ENCODE measurements at places on chromosomes 2 and 18.
A peak's percentile ranks its signal among the peaks of the same experiment; 100 is the strongest.

DNA sequence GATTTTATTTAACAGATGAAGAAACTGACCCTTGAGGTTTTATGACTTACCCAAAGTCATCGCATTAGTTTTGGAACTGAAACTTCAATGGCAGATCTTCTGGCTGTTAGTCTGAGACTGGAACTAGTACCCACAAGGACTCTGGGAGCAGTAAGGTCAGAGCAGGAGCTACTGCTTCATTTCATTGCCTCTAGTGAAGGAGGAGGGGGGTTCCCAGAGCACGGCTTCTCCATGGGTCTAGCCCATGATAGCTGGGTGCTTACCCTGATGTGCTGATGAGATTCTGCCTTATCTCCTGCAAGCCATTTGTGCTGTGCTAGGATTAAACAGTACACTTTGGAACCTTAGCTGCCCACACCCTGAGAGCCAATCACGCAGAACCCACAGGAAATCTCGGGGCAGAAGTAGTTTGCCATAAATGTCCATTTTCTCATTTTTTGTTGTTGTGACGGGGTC is 5.4 kb upstream of the RNASEH1 start:
- no peak for DNase-seq

DNA sequence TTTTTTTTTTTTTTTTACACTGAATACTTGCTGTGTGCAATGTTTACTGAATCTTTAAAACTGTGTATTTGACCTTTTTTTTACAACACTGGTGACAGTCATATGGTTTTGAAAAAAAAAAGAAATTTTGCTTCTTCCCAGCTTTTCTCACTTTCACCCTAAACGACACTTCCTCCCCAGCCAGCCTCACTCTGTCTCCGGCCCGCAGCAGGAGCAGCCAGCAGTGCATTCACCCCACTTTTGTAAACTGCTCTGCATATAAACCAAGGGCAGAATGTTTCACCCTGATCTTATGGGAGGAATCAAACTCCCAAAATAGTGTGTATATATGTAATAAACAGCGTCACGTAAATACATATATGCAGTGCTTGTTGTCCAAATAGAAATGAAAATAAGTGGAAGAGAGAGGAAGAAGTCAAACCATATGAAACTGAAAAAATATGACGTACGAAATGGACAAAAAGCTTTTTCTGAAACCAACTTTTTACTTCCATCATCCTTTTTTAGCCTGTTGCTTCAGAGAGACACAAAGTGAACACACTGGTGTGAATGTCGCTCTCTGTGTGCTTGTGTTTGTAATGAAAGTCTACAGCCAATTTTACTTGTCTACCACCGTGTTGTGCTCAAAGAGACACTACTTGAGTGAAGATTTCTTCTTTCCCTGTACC is 54.2 kb downstream of the ZCCHC2 start:
- DNase-seq, result no peak

DNA sequence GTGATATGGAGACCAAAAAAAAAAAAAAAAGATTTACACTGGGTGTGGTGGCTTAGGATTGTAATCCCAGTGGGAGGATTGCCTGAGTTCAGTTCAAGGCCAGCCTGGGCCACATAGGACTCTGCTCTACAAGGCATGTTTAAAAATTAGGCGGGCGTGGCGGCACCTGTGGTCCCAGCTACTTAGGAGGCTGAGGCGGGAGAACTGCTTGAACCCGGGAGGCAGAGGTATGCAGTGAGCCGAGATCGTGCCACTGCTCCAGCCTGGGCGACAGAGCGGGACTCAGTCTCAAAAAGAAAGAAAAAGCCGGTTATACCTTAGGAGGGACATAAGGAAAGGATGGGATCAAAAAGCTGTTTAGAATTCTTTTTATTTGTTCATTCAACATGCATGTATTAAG is 707 bp upstream of the SPDYA start:
- DNase-seq, result no peak

- no peak for DNase-seq
These were observed 3.1 kb upstream of the ADGRF3 start for GRCh38 chr2:26349690-26350089.

DNA sequence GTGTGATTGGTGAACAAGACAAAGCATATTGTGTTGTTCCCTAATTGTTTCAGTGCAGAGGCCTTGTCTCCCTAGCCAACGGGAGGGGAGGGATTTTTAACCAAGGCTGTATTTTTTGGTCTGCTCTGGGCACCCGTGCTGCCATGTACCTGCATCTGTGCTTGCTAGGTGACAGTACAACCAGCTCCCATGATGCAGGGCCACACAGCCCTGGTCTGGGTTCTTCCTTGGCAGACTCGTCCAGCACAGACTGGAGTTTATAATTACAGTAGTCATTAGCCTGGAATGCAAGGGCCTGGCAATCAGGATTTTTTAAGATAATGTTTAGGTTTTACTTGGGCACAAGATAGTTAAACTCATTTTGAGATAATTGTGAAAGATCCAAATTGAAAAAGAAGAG is 36.4 kb downstream of the TCF7L1 start:
- no peak for DNase-seq

DNA sequence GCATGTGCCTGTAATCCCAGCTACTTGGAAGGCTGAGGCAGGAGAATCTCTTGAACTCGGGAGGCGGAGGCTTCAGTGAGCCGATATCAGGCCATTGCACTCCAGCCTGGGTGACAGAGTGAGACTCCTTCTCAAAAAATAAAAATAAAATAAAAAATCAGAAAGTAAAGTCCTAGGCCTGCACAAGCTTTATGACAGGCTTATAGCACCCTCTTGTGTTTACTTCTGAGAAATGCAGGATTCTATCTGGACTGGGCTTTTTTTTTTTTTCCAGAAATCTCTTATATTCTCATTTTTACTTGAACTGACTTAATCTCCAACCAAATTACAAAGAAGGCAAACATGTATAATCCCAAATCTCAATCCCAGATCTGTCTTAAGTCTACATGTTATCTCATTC is 26.1 kb upstream of the REG3G start:
- peak; percentile 6 for DNase-seq

DNA sequence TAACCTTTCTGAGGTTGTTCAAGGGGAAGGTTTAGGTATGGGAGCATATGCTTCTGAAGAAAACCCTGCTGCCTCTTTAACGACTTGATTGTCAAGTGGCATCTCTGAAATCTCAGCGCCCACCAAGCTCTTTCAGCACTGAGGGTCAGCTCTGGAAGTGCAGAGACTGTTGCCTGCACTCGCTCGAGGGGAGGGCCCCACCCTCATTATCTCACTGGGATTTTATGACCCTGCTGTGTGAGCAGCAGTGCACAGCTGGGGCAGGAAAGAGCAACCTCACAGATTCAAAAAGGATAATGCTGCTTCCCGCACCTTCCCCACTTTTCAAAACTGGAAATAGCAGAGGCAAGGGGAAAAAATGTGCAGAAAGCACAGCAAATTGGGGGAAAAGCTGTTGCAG is 56.9 kb upstream of the SPRED2 start:
- no peak for DNase-seq

DNA sequence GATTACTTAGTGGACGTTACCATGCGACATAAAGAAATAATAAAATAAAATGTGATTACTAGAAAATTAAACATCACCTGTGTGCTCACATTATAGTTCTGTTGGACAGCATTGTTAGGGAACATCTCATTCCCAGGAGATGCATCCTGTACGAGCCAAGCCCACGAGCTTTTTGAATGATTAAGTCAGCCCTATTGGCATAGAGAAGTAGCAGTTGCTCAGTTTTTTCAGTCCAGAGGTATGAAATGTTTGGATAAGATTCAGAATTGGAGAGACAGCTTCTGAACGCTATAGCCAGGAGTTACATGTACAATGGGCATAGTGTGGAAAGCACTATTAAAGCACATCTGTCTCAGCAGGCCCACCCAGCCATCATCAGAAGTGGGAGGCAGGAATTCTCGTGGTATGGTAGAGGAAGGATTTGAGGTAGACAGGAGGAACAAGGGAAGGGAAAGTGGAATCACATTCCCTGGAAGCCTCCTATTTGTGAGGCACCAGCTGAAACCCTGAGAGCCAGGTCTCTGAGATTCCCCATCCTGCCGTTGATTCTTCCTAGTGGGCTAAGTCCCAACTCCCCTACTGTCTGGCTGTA is 8.6 kb downstream of the SPATS2L start:
- no peak for DNase-seq
